GM23248 (cell line): ENCODE measurements at places on chromosomes 4 and X.

- H3K4me1 ChIP-seq = no peaks in the 10 kb centered on the region
- H3K27ac ChIP-seq = no peak overlapping the region
- no peaks in the 10 kb centered on the region for H3K36me3 ChIP-seq
- no peaks in the 10 kb centered on the region for H3K27me3 ChIP-seq
These were observed 3.2 kb upstream of the ARHGAP36 start for GRCh38 chrX:131054906-131055305.

- H3K4me3 ChIP-seq = no peak overlapping the region
- no peaks in the 10 kb centered on the region for H3K4me1 ChIP-seq
- no peaks in the 10 kb centered on the region for H3K27me3 ChIP-seq
- no peak overlapping the region for H3K27ac ChIP-seq
- DNase-seq = no peak
- H3K36me3 ChIP-seq = no peaks in the 10 kb centered on the region
These were observed 75.5 kb downstream of the PABPC4L start for GRCh38 chr4:134126000-134126560.

GRCh38 chr4:17619416-17620105 is 5.1 kb downstream of the MED28 start:
- peaks cover 29% of the 10 kb centered on the region for H3K4me1 ChIP-seq
- H3K27me3 ChIP-seq = no peaks in the 10 kb centered on the region
- peaks cover 39% of the 10 kb centered on the region for H3K36me3 ChIP-seq
- H3K27ac ChIP-seq = peak overlapping the region; percentile 64
- no peak overlapping the region for H3K4me3 ChIP-seq

DNA sequence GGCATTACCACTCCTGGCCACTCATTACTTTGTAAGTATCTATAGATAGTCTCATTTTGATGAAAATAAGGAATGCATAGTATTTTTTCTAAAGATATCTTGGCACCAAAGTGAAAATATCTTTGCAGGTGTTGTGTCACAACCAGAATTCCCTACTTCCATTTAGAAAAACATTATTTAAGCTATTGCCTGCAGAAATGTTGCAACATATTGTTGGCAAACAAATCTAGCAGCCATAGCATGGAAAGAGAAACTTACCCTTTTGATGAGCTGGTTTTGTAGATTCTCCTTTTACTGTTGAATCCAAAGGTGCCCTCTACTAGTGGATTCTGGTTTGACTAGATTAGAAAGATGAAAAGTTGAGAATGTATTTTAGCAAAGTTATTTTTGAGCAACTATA is 138.8 kb downstream of the AREG start:
- no peaks in the 10 kb centered on the region for H3K27me3 ChIP-seq
- H3K27ac ChIP-seq = no peak overlapping the region
- peak; percentile 26 for DNase-seq
- H3K4me3 ChIP-seq = no peak overlapping the region
- H3K4me1 ChIP-seq = peaks cover 14% of the 10 kb centered on the region

- no peak overlapping the region for H3K4me3 ChIP-seq
- peaks cover 74% of the 10 kb centered on the region for H3K27me3 ChIP-seq
- DNase-seq = no peak
- H3K36me3 ChIP-seq = no peaks in the 10 kb centered on the region
- no peaks in the 10 kb centered on the region; the same call in 1 of the 2 replicates for H3K4me1 ChIP-seq
These were observed 2.4 kb downstream of the NKX3-2 start for GRCh38 chr4:13541720-13542576.

DNA sequence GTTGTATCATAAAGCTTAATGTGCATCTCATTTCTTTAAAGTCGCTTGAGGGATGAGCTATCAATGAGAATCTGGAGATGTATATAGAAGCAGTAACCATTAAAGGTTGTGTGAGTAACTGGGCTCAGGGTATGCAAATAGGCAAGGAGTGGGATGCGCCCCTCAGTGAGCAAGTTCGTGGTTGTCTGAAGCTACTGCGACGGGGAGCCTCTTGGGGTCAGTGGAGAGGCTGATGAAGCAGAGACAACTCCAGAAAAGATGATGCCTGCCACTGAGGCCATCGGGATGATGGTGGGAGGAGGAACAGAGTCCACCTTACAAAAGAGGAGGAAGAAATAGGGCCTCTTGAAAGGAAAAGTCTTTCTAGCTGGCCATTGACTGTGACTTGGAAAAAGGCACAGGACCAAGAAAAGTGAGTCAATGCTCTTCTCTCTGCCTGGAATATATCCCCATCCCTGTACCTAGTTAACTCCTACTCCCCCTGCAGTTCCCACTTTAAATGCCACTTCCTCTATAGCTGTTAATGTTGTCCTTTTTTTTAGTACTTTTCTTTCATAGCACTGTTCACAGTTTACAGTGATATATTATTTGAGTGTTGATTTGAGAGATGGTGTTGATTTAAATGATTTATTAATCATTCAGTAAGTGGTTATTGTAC is 51.4 kb upstream of the LSM6 start:
- no peaks in the 10 kb centered on the region for H3K4me1 ChIP-seq
- peak; percentile 24 for DNase-seq
- H3K36me3 ChIP-seq = no peaks in the 10 kb centered on the region
- no peak overlapping the region for H3K4me3 ChIP-seq

DNA sequence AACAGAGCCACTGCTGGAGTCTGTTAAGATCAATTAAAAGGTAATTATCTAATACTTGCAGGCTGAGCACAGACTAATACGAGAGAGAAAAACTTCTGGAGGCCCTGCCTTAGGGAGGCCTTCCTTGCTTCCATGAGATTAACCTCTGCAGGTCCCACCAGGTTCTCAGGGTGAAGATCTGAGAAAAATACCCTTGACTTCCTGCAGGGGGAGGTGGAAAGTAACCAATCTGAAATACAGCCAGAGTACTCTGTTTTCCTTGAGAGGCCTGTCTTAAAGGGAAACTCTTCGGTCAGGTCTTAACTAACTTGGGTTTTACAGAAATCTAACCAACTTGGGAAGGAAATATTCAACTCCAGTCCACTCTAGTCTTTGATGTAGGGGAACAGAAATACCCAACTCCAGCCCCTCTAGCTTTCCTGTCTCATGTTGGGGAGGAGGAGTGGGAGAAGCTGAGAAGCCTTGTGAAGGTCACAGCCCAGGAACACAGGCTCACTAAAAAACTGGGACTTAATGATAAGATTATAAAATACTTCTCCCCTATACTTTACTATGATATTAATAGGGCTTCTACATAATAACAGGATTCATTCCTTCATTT is 77.1 kb downstream of the TBCK start:
- DNase-seq = peak; percentile 59
- H3K4me1 ChIP-seq = no peaks in the 10 kb centered on the region
- H3K4me3 ChIP-seq = no peak overlapping the region
- no peaks in the 10 kb centered on the region for H3K27me3 ChIP-seq

DNA sequence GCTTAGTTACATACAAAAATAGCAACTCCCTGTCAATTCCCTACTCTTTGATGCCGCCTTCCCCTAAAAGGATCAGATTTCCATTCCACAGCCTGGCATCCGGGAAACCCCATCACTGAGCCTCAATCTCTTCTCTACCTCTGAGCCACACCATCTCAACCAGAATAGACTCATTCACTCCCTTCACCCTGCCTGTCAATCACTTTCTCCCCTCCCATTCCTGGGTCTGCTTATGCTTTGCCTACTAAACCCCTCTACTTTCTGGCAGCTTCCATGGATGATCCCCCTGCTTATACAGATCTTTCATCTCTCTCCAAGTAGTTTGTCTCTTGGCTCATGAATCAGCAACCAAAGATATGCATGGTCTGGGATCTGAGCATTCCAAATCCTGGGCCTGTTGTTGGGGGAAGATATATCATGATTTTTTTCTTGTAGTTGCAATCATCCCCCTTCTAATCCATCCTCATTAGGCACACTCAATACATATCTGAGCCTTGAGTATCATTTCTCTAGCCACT is 2.6 kb downstream of the AMER1 start:
- no peaks in the 10 kb centered on the region for H3K27me3 ChIP-seq
- H3K4me1 ChIP-seq = peaks cover 18% of the 10 kb centered on the region

DNA sequence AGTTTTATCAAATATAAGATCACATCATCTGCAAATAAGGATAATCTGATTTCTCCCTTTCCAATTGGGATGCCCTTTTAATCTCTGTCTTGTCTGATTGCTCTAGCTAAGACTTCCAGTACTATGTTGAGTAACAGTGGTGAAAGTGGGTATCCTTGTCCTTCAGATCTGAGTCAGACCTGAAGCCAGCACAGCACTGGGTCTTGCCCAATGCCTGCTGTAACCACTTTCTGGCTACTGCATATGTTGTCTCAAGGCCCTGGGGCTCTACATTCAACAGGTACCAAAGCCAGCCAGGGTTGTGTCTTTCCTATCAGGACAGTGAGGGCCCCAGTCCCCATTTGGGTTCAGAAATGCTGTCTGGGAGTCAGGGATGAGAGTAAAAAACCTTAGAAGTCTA is 90.3 kb downstream of the CYSLTR1 start:
- no peak for DNase-seq
- H3K27ac ChIP-seq = no peak overlapping the region
- H3K36me3 ChIP-seq = no peaks in the 10 kb centered on the region
- H3K4me1 ChIP-seq = no peaks in the 10 kb centered on the region

- no peak overlapping the region for H3K27ac ChIP-seq
- H3K4me1 ChIP-seq = peaks cover 18% of the 10 kb centered on the region
- no peaks in the 10 kb centered on the region for H3K27me3 ChIP-seq
- H3K36me3 ChIP-seq = no peaks in the 10 kb centered on the region
These were observed 13.1 kb upstream of the KIAA0232 start for GRCh38 chr4:6769233-6769988.

DNA sequence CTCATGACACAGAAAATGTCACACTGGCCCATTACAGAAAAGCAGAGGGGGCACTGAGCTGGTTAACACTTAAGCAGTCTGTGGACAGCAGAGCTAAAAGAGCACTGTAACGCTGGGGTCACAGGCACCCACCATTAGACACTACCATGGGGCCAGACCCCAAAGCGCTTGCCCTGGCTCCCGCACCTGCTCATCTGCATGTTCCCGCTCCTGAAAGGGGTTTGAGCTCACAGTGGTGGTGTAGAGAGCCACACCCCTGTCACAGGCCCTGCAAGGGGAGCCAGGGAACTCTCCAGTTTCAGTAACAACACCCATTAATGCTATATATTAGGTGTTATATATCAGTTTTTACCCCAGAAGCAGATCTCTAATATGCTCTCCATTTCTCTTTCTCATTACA is 187.0 kb downstream of the ANKRD50 start:
- H3K27ac ChIP-seq = no peak overlapping the region
- H3K27me3 ChIP-seq = no peaks in the 10 kb centered on the region
- no peak for DNase-seq
- no peaks in the 10 kb centered on the region for H3K36me3 ChIP-seq
- no peaks in the 10 kb centered on the region for H3K4me1 ChIP-seq

DNA sequence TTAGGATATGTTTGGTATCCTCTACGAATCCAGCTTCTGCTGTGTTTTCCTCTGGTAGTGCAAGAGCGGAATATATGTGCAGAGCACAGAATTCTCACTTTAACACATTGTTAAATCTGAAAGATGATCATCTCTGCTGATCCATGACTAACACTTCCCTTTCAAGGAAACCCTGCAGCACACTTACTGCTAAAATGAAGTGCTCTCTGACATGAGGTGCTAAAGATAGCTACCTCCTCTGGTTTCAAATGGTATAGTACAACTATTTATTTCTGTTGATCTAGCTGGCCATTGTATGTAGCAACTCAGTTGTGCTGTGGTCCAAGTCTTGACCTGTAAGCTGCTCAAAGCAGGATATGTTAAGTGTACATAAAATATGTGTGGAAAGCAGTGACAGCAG is 162.4 kb upstream of the FMR1 start:
- no peak for DNase-seq
- H3K27ac ChIP-seq = no peak overlapping the region
- no peaks in the 10 kb centered on the region for H3K4me1 ChIP-seq
- no peak overlapping the region for H3K4me3 ChIP-seq
- H3K27me3 ChIP-seq = no peaks in the 10 kb centered on the region

DNA sequence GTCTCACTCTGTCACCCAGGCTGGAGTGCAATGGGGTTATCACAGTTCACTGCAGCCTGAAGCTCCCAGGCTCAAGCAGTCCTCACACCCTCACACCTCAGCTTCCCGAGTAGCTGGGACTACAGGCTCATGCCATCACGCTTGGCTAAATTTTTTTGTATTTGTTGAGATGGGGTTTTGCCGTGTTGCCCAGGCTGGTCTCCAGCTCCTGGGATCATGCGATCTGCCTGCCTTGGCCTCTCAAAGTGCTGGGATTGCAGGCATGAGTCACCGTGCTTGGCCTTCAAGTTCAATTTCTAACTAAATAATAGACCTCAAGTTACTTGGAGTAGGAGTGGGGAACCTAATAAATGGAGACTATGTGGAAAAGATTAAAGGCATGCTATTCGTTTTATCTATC is 48.9 kb downstream of the MND1 start:
- peak overlapping the region; percentile 33; the same call in 1 of the 2 replicates for H3K27ac ChIP-seq
- H3K36me3 ChIP-seq = no peaks in the 10 kb centered on the region
- H3K4me3 ChIP-seq = no peak overlapping the region
- H3K4me1 ChIP-seq = 0 out of 2 replicates have a peak, but pooled peaks cover 4% of the 10 kb centered on the region
- no peaks in the 10 kb centered on the region for H3K27me3 ChIP-seq

- 0 out of 2 replicates have a peak, but pooled peaks cover 10% of the 10 kb centered on the region for H3K4me1 ChIP-seq
- peak; percentile 42 for DNase-seq
- no peak overlapping the region for H3K4me3 ChIP-seq
- H3K27me3 ChIP-seq = peaks cover 29% of the 10 kb centered on the region
These were observed 5.5 kb upstream of the NR3C2 start for GRCh38 chr4:148447681-148448080.

- H3K4me3 ChIP-seq = no peak within 1 kb of the TSS
- H3K4me1 ChIP-seq = no peaks in the 10 kb centered on the region
- H3K36me3 ChIP-seq = no peaks in the 10 kb centered on the region
- DNase-seq = peak; percentile 88
- H3K27me3 ChIP-seq = no peaks in the 10 kb centered on the region
- no peak within 1 kb of the TSS for H3K27ac ChIP-seq
These were observed at the start of gene GRPR for GRCh38 chrX:16123222-16123786. GRPR (plus strand) TSS chrX:16123565; CDS start chrX:16123954, 389 bp downstream.

- H3K4me1 ChIP-seq = peaks cover 5% of the 10 kb centered on the region; the same call in 1 of the 2 replicates
- H3K27ac ChIP-seq = no peak overlapping the region
- H3K4me3 ChIP-seq = no peak overlapping the region
- H3K27me3 ChIP-seq = no peaks in the 10 kb centered on the region
These were observed 36.5 kb downstream of the INPP4B start for GRCh38 chr4:142809559-142809958.

DNA sequence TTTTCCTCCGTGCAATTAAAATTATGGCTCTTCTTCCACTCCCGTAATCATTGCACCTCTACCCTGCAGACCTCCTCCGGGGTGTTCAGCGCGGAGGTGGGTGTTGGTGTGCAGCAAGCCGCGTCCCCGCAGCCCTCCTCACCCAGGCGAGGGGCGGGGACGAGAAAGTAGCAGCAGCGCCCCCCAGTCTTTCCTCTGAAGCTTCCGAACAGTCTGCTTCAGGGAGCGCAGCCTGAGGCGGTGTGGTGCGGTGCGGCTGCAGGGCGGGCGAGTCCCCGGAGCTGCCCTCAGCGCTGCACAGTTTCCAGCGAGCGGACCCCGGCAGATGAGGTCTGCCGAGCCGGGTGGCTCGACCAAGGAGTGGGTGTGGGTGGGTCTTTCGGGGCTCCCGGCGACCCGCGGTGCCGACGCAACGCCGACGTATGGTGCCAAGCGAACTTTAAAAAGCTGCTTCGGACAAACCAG is at the start of gene FRAS1:
Gene FRAS1 (plus strand): TSS at position 189 of the 465 bp plus-strand sequence. CDS start 687 bp downstream, outside the sequence.
- no peak within 1 kb of the TSS for H3K27ac ChIP-seq
- H3K4me3 ChIP-seq = peak within 1 kb of the TSS; percentile 83
- H3K36me3 ChIP-seq = no peaks in the 10 kb centered on the region
- no peaks in the 10 kb centered on the region for H3K4me1 ChIP-seq
- peak; percentile 69 for DNase-seq
